ENCODE measurements at places on chromosomes 12 and 14.

- DNase-seq, result no peak
Observed at GRCh38 chr12:87413784-87414183, 615.4 kb downstream of the C12orf50 start.

DNA sequence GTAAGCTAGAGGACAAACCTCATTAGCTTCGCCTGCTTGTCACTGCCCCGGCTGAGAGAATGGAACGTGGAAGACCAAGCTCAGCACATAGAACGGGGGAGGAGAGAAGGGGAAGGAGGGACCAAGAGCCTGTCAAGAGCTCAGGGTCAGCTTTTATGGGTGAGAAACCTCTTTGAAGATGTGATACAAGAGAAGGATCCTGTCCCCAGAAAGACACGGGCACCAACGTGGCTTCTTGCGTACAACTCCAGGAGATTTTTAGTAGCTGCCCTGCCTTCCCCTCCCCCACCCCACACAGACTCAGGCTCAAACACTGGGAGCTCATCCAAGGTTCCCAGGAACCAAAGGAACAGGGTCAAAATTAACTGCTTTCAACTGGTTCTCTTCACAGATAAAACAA is 34.7 kb downstream of the APPL2 start:
- no peak for DNase-seq

GRCh38 chr14:102517392-102518062 is 8.0 kb upstream of the ANKRD9 start:
- DNase-seq, result no peak

DNA sequence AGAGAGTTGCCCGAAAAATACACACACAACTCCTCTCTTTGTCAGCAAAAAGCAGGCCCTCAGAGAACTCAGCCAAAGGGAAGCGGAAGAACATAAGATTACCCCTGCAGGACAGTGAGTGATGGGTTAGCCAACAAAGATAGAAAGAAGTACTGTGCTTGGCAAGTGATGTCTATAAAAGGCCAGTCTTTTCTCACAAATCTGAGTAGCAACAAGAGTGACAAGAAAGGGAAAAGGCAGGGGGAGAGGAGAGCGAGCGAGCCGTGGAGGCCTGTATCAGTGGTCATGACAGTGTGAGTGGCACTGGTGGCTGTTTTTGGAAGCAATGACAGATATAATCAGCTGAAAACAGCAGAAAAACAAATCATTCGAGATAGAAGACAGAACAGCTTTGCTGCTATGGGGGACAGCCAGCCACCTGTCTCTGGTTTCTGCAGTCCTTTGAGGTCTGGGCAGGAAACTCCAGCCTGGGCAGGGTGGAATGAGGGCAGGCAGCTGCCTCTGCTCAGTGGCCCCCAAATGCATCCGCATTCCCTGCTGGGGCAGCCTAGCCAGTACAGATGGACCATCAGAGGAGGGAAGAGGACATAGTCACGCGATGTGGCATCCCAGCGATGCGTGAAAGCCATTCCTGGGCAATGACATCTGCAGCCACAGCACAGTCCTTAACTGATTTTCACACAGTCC is 74.7 kb downstream of the TRIM9 start:
- DNase-seq, result no peak

DNA sequence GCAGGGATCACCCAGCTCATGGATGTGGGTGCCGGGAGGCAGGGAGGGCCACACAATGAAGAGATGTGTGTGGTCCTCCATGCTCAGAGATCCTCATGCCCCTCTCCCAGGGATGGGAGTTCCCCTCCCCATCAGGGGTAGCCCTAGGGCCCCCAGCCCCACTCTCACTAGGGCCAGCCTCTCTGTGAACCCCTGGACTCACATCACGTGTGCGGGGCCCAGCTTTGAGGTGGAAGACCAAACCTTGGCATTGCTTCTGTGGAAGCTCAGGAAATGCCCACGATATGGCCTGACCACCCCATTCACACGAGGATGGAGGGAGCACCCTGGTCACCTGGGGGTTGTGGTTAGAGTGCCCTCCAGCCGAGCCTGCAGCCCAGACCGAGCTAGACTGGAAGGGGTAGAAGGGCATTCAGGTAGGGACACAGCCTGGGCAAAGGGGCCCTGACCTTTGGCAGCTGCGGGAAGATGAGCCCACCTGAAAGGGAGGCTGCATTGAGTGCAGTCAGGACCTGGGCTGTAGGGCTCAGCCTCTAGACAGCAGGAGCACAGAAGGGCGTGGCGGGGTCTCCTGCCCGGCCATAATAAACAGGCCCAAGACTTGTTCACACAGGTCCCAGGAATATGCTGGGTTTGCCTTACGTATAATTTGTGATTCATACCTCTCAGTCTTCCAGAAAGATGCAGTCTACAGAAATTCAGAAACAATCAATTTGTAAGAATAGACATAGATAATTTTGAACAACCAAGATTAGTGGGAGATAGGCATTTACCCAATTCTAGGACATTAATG is 34.8 kb upstream of the RCOR1 start:
- no peak for DNase-seq

GRCh38 chr14:39467889-39468524 is 35.8 kb upstream of the FBXO33 start:
- peak; percentile 15 for DNase-seq
